ENCODE measurements at places on chromosomes 4 and X.

GRCh38 chr4:157057218-157057617 is 18.7 kb upstream of the GLRB start:
- no peak for DNase-seq

DNA sequence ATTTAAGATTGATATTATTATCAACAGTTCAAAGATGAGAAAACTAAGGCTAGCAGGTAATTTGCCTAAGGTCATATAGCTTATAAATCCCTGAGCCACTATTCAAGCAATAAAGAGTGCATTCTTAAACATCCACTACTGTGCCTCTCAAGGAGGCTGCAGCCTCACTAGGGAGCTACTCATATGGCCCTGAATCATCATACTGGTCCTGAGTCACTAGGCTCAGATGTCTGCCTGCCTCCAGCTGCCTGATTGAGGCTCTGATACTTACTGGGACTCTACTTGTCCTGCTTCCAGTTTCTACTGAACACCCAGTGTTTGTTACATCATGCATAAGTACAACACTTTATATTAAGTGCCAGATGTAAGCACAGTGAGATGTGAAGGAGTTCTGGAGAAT is 110.7 kb downstream of the AASDH start:
- DNase-seq, result no peak

GRCh38 chr4:108532187-108532586 is 88.2 kb upstream of the RPL34 start:
- DNase-seq, result no peak

GRCh38 chr4:48431401-48431800 is 51.7 kb upstream of the SLC10A4 start:
- DNase-seq, result no peak

All from stimulated activated CD8-positive, alpha-beta memory T cell treated with anti-CD3 and anti-CD28 coated beads, Interleukin-2, amount 100 ng/mL, for 48 hours (primary cell).